AML-193 (cell line): ENCODE measurements at places on chromosomes 16 and 17.
A peak's percentile ranks its signal among the peaks of the same experiment; 100 is the strongest.

- no peak for DNase-seq
Measured at GRCh38 chr17:35244341-35245195, 1.7 kb downstream of the SLFN5 start.

DNA sequence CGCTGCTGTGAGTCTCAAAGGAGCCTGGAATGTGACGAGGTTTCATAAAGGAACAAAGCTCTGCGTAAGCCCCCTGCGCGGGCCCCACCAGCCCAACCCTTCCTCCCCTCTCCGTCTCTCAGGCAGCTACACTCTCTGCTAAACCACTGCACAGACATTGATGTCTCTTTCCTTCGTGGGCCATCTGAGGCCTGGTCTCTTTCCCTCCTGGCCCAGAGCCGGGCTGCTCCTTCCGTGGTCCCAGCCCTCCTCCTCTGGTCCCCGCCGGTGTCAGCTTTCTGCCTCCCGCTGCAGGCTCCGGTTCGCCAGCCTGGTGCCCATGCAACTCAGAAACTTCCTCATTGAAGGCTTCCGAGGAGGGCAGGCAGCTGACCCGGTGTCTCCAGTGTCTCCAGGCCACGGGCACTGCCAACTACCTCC is 7.4 kb downstream of the SCARF1 start:
- no peak for DNase-seq

- no peak for DNase-seq
Measured at GRCh38 chr17:2924211-2924610, 128.0 kb downstream of the RAP1GAP2 start.

DNA sequence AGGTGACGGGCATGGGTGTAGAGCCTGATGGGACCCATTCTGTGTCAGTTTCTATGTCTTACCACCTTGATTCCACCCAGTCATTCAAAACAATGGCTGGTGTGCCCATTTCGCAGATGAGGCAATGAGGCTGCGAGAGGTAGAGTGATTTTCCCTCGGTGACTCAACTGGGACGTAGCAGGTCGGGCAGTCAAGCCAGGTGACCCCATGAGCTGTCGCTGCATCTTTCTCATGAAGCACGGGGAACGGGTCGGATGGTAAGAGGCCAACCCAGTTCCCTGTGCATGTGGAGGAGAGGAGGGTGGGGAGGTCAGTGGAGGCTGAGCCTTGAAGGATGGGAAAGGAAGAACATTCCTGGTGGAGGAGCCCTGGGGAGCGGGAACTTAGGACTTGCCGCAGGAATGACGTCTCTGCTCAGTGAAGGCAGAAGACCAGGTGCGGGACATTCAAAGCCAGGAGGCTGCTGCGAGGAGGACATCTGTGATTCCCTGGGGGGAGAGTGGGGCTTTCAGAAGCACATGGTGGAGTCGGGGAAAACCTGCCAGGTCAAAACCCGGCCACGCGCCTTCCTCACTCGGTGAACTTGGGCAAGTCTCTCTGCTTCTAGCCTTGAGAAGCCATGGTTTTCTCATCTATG is 1.1 kb downstream of the IL21R start:
- DNase-seq: no peak

GRCh38 chr16:24141917-24142316 is 114.2 kb upstream of the CACNG3 start:
- DNase-seq: no peak

- no peak for DNase-seq
Measured at GRCh38 chr17:72479113-72479512, 358.3 kb downstream of the SOX9 start.

DNA sequence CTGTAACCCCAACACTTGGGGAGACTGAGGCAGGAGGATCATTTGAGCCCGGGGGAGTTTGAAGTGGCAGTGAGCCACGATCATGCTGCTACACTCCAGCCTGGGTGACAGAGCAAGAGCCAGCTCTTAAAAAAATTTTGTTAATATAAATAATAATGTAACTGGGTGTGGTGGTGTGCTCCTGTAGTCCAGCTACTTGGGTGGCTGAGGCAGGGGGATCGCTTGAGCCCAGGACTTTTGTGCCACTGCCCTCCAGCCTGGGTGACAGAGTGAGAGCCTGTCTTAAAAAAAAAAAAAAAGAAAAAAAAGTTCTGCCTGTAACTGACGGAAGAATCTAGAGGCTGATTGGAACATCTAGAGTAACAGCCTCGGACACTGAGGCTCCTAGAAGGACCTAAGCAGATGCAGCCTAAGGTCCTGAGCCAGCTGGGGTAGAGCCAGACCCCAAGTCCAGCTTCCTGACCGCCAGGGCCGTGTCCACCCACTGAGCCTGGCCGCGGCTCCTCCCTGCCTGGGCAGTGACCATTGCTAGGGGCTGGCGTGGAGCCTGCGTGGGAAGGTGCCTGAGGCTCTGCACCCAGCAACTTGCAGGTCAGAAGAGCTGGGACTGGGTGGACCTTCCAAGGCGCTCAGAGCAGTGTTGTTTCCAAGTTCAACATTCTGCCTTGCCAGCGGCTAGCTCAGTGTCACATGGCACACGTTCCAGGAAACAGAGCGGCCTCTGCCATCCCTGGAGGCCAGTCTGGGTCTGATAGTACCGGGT is 209.4 kb upstream of the CIBAR2 start:
- DNase-seq: no peak

DNA sequence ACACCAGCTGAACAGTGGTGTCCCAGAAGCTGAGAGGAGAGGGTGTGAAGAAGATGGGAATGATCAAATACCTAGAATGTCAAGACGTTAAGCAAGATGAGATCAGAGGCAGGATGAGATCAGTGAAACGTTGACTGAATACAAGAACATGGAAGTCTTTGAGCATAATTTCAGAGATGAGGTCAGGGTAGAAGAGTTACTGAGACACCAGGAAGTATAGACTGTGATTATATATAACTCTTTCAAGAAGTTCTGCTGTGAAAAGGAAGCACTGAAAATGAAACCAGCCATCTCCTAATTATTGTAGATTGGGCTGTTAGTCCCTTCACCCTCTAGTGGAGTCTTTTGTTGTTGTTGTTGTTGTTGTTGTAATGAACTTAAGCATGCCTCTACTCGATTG is 9.1 kb downstream of the SHCBP1 start:
- no peak for DNase-seq

GRCh38 chr16:75443298-75443697 is 10.0 kb upstream of the CFDP1 start:
- no peak for DNase-seq

DNA sequence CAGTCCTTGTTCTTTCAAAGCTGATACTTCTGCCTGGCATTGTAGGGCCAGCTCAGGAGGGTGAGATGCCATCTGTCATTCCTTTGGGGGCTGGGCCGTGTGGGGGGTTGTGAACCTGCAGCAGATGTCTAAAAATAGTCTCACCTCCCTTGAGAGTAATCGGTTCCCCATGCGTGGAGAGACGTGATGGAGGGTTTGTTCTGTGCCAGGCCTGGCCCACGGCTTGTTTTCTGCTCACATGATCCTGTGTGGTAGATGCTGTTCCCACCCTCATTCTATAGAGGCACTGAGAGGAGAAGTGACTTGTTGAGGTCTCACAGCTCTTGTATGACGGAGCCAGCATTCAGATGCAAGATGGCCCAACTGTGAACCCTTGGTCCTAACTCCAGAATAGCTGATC is 4.6 kb downstream of the IRF8 start:
- no peak for DNase-seq

DNA sequence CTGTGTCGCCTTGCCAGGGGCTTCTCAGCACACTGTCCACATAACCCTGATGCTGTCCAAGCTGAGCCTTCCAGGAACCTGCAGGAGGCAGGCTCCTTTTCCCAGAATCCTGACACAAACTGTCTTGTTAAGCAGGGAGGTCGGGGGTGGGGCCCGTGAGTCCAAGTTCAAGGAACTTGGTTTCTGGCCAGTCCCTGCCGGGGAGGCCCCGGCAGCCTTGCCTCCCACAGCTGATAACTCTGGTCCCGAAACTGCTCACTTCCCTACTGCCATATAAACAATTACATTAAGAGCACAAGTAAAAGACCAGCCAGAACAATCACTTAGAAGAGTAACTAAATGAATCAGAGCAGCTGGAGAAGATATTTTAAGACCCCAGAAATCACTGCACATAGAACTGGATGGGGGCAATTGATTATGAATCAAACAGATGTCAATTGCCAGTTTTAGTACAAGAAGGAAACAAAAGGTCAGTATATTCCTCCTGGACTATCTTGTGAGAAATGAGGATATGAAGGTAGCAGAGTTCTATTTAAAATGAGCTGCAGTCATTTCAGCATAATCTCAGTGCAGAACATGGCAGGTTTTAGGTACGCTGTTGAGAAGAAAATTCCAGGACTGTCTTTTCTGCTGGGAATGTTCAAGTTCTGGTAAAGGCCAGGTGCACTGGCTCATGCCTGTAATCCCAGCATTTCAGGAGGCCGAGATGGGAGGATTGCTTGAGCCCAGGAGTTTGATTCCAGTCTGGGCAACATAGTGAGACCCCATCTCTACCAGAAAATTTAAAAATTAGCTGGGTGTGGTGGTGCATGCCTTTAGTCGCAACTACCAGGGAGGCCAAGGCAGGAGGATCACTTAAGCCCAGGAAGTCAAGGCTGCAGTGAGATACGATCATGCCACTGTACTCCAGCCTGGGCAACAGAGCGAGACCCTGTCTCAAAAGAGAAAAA is 169.8 kb downstream of the PITPNC1 start:
- DNase-seq: no peak

DNA sequence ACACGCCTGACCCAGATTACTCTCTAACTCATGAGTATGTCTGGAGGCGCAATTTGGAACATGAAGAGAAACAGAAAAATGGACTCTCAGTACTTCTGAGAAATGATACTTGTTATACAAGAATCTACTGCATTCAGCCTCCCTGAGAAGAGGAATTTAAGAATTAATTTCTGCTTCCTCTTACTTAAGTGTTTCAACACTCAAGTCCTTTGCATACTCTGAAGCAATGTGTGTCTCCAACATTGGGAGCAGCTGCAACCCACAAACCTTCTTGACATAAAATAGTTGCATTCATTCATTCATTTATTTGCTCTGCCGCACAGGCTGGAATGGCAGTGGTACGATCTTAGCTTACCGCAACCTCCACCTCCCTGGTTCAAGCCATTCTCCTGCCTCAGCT is 199.8 kb downstream of the NPIPA7 start:
- DNase-seq: peak; percentile 4

DNA sequence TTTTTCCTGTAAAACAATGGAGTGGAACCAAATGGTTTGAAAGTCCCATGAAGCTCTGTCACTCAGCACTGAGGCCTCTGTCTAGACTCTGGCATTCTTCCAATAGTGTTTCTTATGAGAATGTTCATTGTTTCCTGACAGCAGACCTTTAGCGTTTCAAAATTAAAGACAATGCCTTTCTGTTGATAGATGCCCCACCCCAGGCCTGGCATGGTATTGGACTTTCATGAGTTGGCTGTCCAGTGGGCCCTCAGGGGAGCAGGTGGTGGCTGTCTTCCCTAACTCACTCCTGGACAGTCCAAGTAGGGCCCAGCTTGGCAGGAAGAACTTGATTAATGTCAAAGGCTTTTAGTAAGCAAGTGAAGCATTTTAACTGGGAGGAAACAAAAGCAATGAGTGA is 186.5 kb upstream of the CCL2 start:
- no peak for DNase-seq

DNA sequence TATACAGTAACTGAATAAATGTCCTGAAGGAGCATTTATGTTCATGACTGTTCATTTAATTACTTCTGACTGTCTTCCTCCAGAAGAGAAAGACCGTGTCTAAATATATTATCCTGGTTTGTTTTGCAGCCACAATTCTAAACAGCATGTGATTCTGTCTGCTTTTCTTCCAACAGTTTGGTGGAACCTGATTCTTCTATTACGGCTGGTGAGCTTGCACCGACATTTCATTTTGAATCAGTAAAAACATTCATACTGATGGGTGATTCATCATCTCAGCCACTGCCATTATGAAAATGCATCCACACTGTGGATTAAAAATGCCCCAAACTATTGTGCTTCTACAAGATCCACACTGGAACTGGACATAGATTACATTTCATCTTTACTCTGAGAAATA is 16.9 kb downstream of the KNOP1 start:
- DNase-seq: no peak

- no peak for DNase-seq
Measured at GRCh38 chr17:61057257-61057656, 342.4 kb upstream of the TBX2 start.

- no peak for DNase-seq
Measured at GRCh38 chr16:51524555-51525373, 373.7 kb upstream of the SALL1 start.

DNA sequence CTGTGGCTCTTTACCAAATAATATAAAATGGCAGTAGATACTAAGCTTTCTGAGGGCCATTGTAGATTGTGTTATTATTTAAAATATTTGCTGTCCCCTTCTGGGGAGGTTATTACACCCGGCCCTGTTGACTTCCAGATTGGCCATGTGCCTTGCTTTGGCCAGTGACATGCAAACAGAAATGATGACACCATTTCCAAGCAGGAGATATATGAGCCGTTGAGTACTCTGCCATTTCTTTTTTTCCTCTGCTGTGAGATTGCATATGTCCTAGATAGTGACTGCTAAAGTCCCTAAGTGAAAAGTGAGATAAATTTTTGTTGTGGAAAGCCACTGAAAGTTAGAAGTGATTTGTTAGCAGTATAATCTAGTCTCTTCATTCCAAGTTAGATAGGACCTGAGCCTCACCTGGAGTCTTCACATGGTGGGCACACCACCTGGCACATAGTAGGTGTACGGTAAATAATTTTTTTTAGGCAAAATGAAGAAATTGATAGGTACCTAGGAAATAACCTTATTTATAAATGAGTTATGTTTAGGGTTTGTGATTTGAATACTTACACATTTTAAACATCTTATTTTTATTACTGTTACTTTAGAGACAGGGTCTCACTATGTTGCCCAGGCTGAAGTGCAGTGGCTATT is 204.0 kb upstream of the CACNG5 start:
- DNase-seq: no peak

GRCh38 chr17:61318684-61319098 is 81.0 kb upstream of the TBX2 start:
- DNase-seq: no peak

DNA sequence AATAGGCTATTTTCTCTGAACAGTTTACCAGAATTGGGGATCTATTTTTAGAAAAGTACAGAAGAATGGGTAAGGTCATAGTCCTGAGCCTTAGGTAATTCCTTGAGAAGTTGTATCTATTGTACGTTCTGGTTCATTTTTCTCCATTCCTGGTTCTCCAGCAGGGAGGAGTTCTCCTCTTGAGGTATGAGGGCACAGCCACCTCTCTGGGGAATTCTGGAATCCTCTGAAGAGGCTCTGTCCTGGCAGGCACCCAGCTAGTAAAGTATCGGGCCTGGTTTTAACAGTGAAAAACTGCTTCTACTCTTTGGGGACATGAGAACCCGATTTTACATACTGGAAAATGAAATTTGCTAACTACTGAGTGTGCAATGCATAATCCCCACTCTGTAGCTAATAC is 19.6 kb upstream of the PMFBP1 start:
- no peak for DNase-seq

- DNase-seq: no peak
Measured at GRCh38 chr16:79997257-79997656, 396.7 kb upstream of the MAF start.
